ENCODE measurements at places on chromosomes 5 and 9.
A peak's percentile ranks its signal among the peaks of the same experiment; 100 is the strongest.

DNA sequence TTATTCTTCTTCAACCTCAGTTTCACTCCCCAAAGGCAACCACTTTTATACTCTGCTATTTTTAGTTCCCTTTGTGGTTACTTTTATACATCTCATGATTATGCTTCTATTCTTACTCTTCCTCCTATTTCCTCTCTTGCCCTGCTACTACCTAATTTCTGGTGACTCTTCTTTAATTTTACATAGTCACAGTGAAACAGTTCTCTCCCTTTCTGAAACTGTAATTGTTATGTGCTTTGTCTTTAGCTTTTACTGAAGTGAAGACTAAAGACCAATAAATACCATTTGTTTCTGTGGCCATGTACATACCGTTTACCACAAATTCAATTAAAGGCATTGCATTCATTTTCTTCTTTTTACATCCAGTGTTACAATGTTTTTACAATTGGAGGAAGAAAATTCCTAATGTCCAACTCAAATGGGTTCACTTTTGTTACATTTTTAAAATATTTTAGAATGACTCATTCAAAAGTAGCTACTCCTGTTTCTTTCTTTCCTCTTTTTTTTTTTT, 410.6 kb downstream of the PSAT1 start:
- no peak for DNase-seq

GRCh38 chr5:179302499-179303185, 42.6 kb downstream of the ADAMTS2 start:
- DNase-seq, result no peak

DNA sequence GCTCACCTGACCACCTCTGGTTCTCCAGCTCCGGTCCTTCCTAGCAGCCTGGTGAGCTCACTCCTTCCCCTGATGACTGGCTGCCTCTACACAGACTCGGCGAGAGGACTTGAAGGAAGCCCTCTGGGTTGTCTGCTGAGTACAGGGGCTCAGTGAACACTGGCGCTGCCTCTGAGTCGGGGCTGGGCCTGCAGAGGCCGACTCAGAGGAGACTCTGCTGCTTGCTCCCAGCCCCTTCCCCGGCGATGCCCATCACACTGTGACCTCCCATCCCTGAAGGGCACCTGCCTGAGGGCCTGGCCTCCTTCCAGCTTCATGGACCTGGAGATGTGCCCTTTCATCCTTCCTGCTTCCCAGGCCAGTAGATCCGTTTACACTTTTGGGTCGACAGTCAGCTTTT, 22.0 kb downstream of the CRB2 start:
- no peak for DNase-seq

DNA sequence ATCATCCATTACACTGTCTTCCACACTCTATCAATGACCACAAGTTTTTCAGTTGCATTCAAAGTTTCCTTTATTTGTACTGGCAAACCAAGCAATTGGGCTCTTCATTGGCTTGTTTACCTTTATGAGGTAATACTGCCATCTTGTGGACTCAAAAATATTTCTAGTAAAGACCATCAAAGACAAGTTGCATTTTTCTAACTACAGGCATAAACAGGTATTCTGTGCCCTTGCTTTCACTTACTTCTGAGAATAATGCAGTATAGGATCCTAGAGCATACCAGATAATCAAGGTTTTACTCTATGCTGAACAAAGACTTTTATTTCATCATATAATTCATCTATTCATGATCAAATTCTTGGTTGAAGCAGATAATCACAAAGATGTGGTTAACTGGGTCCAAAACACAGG, 173.7 kb upstream of the POU5F2 start:
- peak; percentile 70 for DNase-seq

- no peak for DNase-seq
These were observed 34.0 kb downstream of the GLT6D1 start for GRCh38 chr9:135605238-135605781.

- DNase-seq, result peak; percentile 46
These were observed 139.8 kb downstream of the COL23A1 start for GRCh38 chr5:178450121-178451028.
